ENCODE measurements at places on chromosomes 12 and 14.

- DNase-seq: no peak
These were observed 39.9 kb downstream of the STK38L start for GRCh38 chr12:27284021-27284420.

DNA sequence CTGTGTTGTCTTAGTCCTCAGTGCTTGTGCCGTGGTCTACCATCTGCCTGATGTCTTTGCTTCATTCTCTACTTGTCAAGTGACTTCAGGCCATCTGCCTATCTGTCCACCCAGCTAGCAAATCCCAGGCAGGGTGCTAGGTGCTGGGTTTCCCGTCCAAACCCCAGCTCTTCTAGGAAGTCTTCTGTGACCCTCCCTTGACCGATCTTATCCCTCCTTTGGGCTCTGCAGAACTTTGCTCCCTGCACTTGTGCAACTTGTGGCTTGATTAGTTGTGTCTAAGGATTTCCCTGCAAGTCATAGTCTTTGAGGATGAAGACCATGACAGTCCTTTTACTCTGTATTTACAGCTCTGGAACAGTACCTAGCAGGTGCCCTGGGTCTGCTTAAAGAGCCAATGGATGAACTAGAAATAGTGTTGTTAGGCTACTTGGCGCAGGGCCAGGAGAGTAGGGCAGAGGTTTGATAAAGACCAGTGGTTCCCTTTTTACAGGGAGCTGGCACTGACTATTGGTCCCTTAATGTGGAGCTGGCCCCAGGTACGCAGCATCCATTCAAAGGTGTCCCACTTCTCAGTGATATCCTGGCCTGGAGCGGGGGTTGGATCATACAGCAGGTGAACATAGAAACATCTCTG, 60.1 kb downstream of the ADCK1 start:
- DNase-seq: no peak

DNA sequence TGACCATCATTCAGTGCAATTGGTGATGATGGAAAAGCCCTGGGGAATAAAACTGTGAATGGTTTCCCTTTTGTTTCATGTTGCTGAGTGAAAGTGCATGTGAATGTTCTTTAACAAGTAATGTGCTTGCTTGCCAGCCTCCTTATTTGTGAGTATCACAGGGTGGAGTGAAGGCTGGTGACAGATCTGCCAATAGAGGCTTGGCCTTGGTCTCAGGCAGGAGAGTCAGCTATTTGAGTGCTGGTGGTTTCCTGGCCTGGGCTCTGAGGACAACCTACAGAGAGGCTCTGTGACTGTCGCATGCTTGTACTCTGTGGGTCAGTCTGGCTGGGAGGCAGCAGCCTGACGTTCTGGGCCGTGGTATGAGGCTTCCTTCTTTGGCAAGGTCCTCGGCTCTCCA, 20.7 kb downstream of the KRT85 start:
- no peak for DNase-seq

- DNase-seq: no peak
These were observed 295.3 kb upstream of the SOX5 start for GRCh38 chr12:24244801-24245200.

- no peak for DNase-seq
These were observed 113.1 kb upstream of the MYL2 start for GRCh38 chr12:111033281-111034082.

GRCh38 chr14:89674936-89675335, 257.9 kb upstream of the FOXN3 start:
- no peak for DNase-seq

DNA sequence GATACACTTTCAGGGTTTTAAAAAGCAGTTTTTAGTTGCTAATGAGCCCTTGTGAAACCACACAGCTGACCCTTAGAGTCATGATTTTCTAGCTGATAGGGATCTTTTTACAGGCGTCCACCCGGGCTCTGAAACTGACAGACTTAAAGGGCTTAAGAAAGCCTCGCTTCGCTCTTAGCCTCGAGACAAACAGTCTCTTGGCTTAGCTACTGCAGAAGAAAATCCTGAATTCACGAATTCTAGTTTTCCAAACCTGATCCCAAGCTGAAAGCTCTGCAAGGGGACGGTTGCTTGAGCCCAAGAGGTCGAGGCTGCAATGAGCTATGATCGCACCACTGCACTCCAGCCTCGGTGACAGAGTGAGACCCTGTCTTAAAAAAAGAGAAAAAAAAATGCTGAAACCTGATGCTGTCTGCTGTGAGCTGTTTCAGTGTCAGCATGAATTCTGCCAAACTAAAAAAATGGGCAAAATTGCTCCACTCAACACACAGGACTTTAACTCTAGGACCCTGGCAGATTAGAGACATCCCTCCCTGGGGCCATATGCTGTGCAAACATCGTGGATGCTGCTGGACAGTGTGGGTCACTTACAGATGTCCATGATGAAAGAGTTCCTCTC, 3.1 kb upstream of the HPD start:
- DNase-seq: no peak

DNA sequence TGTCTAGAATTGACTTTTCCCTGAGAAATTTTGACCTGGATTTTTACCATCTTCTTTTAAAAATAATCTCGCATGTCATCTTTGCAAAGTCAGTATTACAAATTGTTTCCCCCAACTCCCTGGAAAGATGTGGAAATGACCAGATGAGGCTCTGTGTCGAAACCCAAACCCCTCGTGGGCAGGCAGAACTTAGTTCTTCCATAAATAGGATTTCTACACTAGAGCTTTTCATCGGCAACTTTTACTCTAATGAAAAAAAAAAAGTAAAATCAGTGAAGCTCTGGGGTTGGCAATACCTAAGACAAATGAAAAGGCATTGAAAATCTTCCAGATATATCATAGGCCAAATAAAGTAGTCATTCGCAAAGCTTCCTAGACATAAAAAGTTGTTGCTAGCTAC, 17.0 kb downstream of the SSPN start:
- DNase-seq: no peak

DNA sequence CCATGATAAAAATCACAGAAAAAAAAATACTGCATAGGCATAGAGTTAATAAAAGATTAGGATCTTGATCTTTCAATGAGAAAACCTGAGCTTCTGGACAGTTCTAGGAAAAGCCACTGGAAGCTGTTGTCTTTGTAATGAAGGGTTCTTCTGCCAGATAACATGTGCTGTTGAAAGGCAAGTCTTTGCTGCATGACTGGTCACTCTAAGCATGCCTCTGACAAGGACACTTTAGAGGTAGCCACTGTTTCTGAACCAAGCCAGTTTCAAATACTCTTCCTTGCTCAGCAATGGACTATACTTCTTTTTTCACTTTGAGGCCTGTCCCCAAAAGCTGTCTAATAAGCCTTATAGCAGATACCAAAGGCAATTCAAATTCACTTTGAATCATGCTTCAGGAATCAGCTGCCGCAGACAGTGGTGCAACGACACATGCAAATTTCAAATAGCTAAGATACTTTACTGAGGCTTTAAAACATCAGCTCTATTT, 70.2 kb downstream of the BTG1 start:
- no peak for DNase-seq

- no peak for DNase-seq
These were observed 209.6 kb downstream of the CRADD start for GRCh38 chr12:93886533-93887511.

DNA sequence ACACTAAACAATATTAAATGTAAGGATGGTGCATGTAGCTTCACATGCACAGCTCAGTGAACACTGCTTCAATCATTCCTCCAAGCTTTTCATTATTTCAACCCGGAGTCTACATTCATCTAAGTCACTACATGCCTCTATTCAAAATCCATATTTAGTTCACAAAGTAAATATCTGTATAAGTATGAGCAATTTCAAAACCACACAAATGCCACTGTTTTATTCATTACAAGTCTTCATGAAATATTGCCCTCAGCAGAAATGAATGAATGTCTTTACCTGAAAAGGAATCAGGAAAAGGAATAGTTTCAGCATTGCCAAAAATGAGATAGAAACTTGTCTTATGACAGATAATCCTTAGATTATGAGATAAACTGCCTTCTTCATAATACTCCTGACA, 149.4 kb downstream of the SLC38A4 start:
- DNase-seq: no peak

- DNase-seq: no peak
These were observed 9.8 kb upstream of the EXD2 start for GRCh38 chr14:69181491-69181890.

- no peak for DNase-seq
These were observed 202.0 kb downstream of the TMEM132C start for GRCh38 chr12:128468926-128469325.
